ENCODE measurements at places on chromosomes 6 and 20.

DNA sequence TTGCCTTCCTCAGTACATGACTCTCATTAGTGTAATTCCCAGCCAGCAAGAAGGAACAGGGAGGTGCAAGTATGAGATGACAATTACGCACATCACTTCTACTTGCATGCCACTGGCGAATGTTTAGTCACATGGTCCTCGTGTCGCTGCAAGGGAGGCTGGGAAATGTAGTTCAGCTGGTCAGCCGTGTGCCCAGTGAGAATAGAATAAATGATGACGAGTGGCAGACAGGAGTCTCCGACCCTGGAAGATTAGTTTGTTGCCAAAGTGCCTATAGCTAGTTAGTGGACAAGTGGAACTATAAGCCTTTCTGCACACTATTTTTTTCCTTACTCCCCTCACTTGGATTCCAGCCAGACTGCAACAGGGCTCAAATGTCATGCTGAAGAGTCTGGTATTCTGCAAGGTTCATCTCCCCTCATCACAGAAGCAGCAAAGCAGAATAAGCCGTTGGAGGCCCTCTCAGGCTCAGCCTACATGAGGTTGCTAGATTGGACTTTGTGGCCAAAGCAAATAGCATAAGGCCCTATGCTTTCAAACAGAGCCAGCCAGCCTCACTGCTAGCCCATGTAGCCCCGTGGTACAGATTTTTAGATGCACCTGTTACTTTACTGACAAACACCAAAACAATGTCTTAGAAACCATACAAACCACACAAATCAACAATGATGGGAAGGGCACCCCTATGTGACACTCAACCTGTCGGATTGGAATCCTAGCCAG, 9.7 kb downstream of the LINC00237 start:
- DNase-seq, result peak; percentile 34

DNA sequence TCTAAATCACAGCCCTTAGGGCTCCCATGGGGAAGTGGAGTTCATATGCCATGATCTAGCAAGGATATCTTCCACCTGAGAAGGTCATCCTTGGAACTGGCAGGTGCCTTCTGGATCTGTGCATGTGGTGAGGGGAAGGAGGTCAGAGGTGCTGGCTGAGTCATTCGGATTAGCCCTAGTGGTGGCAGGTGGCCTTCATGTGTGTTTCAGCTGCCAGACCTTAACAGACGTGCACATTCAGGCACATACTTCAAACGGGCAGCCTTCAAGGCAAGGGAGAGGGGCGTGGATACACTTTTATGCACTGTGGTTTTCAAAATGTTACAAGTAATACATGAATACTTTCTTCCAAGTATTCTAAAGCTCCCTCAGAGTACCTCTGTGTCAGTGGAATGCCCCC, 51.2 kb downstream of the BMP6 start:
- DNase-seq, result no peak

GRCh38 chr6:71250099-71250602, 38.5 kb upstream of the OGFRL1 start:
- peak; percentile 59 for DNase-seq

GRCh38 chr6:151544453-151544852, 50.6 kb downstream of the CCDC170 start:
- DNase-seq, result no peak

DNA sequence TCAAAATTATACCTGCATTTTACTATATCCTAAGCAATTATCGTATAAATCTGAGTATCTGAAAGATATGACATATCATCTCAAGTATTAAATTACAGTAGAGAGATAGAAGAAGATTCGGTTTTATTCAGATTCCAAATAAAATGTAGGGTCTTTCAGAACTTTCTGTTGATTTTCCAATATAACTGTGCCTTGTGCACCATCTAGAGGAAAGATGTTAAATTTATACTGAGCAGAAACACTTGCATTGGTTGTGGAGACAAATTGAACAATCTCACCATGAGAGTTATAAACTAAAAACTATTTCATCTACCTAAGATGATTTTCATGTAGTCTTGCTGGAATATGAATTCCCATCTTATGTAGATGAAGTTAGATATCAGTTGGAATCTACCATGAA, 26.8 kb upstream of the HSF2 start:
- DNase-seq, result no peak

DNA sequence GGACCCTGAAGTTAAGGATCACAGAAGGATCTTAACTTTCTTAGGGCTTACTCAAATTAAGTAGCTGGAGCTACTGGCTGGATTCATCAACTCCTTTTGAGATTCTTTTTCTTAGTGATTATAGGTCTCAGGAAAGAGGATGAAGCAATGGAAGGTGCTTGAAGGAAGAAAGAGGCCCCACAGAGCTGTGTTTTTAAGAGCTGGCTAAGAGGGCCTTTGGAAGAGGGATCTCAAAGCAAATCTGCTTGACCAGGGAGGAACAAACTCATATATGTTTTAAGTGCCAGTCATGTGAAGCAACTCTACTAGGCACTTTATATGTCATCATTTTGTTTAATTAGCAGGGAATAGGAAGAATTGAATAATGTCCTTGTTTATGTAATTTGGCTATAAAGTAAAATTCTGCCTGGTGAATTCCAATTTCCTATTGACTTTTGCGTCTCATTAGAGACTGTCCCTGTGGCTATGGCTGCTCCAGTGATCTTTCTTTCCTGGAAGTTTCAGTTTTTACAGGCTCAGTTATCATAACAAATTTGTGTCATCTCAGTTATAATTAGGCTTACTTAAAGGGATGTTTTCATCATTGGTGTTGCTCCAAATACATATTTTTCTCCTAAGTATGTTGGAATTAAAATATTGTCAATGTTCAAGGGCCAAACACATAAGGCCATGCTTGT, 222.8 kb upstream of the CITED2 start:
- DNase-seq, result no peak

- DNase-seq, result no peak
These were observed 6.3 kb downstream of the JARID2 start for GRCh38 chr6:15252195-15252594.

GRCh38 chr20:62736407-62737071, 27.9 kb downstream of the NTSR1 start:
- DNase-seq, result no peak

DNA sequence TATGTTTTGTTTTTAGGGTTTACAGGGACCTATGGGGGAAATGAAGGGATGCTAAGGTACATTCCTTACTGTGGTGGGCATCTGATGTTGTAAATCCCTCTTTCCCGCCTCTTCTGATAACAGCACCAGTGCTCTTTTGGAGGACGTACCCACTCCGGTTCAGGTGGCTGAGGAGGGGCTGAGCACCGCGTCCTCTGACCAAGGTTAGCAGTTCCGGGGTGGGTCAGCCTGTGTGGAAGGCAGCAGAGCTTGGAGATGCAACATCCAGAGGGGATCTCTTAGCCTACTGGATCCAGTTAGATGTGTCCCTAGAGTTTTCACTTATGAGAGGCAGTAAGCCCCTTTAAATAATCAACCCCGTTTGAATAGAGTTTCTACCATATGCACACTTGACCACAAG, 135.3 kb upstream of the KCNG1 start:
- no peak for DNase-seq

DNA sequence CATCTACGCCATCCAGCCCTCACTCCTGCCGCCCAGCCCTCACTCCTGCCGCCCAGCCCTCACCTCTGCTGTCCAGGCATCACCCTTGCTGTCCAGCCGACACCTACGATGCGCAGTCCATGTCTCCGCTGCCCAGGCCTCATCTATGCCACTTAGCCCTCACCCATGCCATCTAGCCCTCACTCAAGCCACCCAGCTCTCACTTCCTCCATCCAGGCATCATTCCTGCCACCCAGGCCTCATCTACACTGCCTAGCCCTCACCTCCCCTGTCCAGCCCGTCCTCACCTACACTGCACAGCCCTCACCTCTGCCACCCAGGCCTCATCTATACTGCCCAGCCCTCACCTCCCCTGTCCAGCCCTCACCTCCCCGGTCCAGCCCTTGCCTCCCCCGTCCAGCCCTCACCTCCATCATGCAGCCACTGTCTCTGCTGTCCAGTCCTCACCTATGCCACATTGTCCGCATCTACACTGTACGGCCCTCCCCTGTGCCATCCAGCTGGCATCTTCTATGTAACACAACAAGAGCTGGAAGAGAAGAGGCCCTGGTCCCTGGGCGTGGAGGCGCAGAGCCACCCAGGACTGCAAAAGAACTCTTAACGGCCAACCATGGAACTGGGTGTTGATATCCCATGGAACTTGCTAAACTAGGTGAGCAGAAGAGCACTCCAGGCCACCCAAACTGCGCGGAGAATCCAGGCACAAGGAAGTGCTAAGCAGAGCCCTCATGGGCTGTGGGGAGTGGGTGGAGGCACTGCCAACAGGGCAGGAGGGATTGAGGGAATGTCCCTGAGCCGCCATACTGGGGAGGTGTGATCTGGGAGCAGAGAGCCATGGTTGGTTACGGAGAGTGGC, 31.0 kb downstream of the RNASET2 start:
- no peak for DNase-seq

DNA sequence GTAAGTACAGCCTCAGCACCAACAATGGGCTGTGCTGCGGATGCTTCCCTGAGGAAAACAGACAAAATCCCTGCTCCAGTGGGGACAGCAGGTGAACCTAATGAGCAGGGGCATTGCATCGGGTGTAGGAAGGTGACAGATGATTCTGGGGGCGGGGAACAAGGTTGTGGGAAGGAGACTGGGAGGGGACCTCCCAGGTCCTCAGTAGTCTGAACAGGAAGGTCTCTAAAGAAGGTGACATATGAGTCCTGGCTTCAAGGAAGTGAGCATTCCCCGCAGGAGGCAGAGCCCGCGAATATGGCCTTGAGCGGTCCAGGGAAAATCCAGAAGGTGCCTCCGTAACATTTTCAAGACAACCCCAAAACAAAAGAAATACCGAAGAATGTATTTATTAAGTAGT, 19.4 kb downstream of the ULBP1 start:
- DNase-seq, result no peak

GRCh38 chr6:22545051-22545450, 24.3 kb upstream of the HDGFL1 start:
- no peak for DNase-seq

- DNase-seq, result peak; percentile 1
These were observed 29.5 kb downstream of the TRMT11 start for GRCh38 chr6:126015863-126016262.

DNA sequence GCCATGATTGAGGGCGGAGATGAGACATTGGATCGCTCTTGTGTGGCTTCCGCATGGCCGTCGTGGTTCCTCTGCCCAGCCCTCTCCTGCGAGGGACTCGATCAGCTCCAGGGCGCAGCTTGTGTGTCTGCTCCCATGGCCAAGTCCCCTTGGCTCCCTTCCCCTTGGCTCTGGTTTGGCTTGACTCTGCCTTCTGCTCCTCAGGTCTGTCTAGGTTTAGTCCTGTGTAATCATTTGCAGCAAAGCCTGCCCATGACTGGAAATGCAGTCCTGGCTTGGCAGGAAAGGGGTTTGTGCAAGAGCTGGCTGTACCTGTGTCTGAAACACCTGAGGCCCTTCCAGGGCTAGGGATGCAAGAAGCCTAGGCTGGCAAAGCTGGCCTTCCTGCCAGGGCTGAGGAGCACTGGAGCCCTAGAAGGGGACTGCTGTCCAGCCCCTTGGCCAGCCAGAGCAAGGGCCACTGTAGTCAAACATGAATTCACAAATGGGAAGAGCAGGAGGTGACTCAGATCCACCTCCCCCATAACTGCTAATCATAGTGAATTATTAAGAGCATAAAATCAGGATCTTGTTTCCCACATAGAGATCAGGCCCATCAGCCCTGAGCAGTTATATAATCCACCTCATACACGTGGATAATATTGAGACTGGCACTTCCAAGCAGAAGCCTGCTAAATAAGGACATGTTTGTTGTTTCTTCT, 196.8 kb downstream of the FARS2 start:
- DNase-seq, result no peak

- DNase-seq, result no peak
These were observed 45.0 kb upstream of the KIF25 start for GRCh38 chr6:167952512-167952859.

Measured in A172 (cell line).